ENCODE measurements at places on chromosomes 7 and 10.

DNA sequence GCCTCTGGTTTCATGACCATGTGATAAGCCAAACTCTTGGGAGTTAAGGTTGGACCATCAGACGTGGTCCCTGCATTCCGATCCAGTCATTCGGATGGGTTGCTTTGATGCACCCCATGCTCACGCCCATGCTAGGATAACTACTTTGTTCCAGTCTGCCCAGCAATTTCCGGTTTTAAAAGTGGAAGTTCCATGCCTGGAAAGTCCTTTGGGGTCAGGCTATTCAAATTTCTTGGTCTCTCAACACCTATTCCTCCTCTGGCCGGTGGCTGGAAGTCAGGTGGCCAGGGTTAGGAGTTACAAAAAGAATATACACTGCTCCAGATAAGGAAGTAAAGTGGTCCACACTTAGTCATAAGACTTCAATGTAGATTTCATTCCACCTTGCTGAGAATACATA is 37.7 kb upstream of the HABP2 start:
- DNase-seq, result no peak

DNA sequence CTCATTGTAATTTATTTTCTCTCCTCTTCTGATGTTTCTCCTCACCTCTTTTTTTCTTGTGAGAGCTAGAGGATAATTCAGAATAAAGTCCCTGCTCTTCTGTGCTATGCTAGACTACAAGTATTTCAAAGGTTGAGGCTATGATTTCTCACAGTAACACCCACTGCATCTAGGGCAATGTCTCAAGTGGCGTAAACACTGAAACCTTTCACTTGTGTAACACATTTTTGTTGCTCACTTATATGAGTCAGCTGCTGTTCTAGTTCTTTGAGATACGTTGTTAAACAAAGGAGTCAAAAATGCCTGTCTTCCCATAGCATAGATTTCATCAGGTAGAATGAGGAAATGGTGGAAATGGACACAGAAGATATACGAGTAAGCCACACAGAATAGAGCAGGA is 305.1 kb upstream of the PITRM1 start:
- no peak for DNase-seq

- no peak for DNase-seq
These were observed 1.2 kb downstream of the CCM2 start for GRCh38 chr7:45001138-45001694.

DNA sequence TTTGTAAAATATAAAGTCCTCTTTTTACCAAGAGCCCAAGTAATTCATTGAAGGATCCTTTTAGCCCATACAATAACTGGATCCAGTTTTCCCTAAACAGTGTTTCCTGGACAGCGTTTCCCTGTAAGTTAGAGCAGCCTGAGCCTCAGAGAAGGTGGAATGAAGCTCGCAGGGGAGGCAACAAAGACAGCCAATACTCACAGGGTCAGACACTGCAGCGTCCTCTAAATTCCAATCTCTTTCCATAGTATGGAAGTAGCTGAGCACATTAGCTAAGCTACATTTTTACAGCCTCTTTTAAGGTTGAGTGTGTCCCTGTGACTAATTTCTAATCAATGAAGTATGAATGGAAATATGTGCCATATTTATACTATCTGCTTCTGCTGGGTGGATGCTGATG is 193.5 kb downstream of the GRM3 start:
- no peak for DNase-seq

GRCh38 chr7:104160375-104160774 is 47.4 kb downstream of the ORC5 start:
- no peak for DNase-seq

GRCh38 chr7:78703391-78703790 is 750.1 kb downstream of the MAGI2 start:
- DNase-seq, result no peak

DNA sequence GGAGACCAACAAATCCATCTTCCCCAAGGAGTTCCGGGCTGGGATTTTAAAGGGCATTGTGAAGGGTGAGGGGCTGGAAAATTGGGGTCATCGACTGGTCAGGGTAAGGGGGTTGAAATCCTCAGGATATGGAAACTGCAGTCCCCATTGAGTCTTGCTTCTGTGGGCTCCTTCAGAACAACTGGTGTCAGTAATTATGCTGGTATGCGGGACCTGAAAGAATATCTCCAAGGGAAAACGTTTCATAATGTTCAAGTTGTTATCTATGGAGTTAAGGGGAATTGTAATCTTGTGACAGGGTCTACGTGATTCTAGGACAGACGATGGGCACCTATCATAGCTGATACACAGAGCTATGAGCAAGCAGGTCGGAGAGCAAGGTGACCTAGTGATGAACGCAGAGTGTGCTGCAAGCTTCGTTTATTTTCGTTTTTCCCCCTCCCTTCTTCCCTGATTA is 494 bp upstream of the RHBDD2 start:
- DNase-seq, result no peak

- DNase-seq, result no peak
These were observed 403.7 kb downstream of the GALNT17 start for GRCh38 chr7:71535616-71536015.

DNA sequence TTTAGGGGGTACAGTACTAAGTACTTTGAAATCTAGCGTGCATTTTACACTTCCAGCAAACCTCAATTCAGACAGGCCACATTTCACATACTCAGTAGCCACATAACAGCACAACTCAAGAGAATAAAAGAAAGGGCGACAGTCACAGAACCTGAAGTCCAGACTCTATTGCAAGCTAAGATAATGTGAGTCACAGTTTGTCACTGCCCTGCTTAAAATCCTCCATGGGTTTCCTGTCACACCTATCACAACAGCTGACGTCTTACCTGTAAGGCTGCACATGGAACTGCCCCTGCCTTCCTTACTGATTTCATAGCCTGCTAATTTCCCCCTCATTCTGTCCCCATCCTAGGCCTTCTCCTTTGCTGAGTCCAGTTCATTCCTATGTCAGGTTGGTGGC is 16.1 kb upstream of the CDK14 start:
- DNase-seq, result no peak

Data from GF-D8 (cell line).